Memory B cell (primary cell): ENCODE measurements at places on chromosomes 5 and 9.

DNA sequence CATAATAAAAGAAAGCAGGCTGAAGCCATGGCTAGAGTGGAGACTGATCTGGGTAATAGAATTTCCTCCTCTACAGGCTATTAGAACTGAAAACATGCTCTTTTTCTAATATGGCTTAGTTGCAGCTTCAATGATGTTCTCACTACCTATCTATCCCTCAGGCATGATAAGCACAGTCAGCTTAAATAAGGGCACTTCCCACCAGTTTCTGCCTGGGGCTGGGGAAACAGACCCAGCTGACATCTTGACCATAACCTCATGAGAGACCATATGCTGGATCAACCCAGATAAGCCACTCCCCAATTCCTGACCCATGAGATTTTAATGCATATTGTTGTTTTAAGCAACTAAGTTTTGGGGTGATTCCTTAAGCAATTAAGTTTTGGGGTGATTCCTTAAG, 81.2 kb downstream of the ZNF366 start:
- no peak for DNase-seq

DNA sequence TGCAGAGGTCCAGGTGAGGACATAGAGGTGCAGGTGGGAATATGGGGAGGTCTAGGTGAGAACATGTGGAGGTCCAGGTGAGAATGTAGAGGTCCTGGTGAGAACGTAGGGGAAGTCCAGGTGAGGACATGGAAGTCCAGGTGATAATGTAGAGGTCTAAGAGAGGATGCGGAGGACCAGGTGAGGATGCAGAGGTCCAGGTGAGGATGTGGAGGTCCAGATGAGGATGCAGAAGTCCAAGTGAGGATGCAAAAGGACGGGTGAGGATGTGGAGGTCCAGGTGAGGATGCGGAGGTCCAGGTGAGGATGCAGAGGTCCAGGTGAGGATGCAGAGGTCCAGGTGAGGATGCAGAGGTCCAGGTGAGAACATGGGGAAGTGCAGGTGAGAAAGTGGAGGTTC, 133.8 kb downstream of the MRPL36 start:
- no peak for DNase-seq

DNA sequence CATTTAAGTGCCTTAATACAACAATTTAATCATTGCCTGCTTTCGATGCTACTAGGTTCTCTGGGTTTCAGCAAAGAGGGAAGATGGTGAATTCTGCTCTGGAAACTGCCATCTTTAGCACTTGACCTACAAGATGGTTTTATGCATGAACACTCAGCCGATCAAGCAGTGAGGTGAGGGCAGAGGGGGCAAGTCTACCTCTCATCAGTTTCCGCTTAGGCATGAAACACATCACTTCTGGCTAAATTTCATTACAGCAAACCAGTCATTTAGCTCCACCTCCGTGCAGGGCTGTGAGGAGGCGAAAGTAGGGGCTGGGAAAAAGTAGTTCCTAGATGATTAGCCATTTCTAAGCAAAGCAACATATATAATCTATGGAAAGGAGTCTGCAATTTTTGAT, 1018.0 kb downstream of the CDH18 start:
- DNase-seq = no peak

DNA sequence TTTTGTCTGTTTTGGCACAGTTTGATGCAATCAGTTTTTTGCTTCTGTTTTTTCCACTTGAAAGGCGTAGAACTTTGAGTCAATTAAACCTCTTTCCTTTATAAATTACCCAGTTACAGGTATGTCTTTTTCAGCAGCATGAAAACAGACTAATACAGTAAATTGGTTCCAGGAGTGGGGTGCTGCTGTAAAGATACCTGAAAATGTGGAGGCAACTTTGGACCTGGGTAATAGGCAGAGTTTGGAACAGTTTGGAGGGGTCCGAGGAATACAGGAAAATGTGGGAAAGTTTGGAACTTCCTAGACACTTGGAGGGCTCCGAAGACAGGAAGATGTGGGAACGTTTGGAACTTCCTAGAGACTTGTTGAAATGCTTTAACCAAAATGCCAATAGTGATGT, 2022.2 kb downstream of the MAT2B start:
- DNase-seq = no peak

GRCh38 chr5:60718166-60718892, 18.4 kb upstream of the DEPDC1B start:
- no peak for DNase-seq

DNA sequence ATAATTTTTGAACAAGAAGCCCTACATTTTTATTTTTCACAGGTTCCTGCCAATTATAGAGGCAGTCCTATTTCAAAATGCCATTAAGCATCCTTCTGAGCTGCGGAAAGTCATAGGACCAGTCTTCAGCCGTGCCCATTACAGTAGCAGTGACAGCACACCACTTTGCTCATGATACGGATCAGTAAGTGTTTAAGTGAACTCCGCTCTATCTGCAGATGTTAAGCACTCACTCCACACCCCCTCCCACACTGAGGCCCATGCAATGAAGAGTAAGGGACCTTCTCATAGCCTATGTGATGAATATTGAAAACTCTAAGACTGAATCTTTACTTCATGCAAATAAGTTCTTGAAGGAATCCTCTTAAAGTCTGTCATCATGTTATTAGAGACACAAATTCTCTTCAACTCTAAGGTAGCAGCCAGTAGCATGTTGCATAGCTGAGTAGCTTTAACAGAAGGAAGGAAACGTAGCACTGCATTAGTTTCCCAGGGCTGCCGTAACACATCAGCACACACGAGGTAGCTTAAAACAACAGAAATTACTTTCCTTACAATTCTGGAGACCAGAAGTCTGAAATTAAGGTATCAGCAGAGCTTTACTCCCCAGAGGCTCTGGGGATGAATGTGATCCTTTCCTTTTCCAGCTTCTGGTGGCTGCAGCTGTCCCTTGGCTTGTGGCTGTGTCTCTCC, 20.3 kb upstream of the TAF11L2 start:
- DNase-seq = no peak

- DNase-seq = no peak
These were observed 24.1 kb upstream of the CER1 start for GRCh38 chr9:14746626-14747025.

GRCh38 chr9:128092199-128092977, 24.4 kb downstream of the SLC25A25 start:
- no peak for DNase-seq

GRCh38 chr5:73515232-73515631, 17.0 kb downstream of the BTF3 start:
- DNase-seq = no peak

GRCh38 chr9:96051423-96051822, 175.9 kb downstream of the ERCC6L2 start:
- no peak for DNase-seq

- DNase-seq = no peak
These were observed 127.8 kb downstream of the NFIB start for GRCh38 chr9:14186096-14186495.

- no peak for DNase-seq
These were observed 156.9 kb downstream of the CNTLN start for GRCh38 chr9:17291766-17292165.

DNA sequence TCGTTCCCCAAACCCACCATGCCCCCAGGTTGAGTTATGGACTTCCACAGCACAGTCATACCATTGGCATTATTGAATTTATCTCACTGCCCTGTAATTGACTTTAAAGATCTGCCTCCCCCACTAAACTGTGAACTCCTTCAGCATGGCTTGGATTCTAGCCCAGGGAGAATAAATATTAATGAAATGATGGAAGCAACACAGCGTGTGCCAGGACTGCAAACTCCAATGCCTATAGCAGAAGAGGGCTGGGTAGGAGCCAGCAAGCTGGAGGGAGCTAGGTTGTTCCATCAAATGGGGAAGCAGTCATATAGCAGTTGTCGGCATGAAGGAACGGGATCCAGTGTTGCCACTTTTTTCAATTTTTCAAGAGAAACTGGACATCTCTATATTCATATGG, 69.0 kb upstream of the MSX2 start:
- DNase-seq = no peak
